ENCODE measurements at places on chromosomes 13 and 19. TPM values are rescaled to one million over a fixed set of nuclear protein-coding genes. Genes with fewer than 3 reads are reported as not detected.

GRCh38 chr13:102679449-102680132, 15.3 kb downstream of the METTL21C start:
- no peak for DNase-seq

GRCh38 chr13:50133358-50133953, 118.2 kb downstream of the KCNRG start:
- no peak for DNase-seq

DNA sequence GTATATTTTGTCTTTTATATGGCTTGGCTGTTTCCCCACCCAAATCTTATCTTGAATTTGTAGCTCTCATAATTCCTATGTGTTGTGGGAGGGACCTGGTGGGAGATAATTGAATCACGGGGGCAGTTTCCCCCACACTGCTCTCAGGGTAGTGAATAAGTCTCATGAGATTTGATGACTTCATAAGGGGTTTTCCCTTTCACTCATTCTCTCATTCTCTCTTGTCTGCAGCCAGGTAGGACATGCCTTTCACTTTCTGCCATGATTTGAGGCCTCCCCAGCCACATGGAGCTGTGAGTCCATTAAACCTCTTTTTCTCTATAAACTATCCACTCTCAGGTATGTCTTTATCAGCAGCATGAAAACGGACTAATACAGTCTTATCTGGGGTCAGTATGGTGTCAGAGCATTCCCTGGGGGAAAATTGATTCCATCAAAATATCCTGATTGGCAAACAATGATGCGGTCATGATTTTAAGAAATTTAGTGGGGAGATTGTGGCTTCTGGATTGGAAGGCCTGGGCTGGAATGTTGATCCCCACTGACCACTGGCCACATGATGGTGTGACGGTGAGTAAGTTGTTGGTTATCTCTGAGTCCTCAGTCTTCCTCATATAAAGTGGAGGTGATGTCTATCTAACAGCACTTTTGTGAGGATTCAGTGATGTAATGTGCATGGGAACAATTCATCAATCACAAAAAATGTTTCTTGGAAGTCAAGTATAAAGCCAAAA, 27.5 kb upstream of the ANKRD10 start:
- no peak for DNase-seq

GRCh38 chr19:18637673-18638630, 1.1 kb downstream of the KLHL26 start:
- no peak for DNase-seq

GRCh38 chr13:42751693-42752092, 29.7 kb upstream of the FAM216B start:
- no peak for DNase-seq

DNA sequence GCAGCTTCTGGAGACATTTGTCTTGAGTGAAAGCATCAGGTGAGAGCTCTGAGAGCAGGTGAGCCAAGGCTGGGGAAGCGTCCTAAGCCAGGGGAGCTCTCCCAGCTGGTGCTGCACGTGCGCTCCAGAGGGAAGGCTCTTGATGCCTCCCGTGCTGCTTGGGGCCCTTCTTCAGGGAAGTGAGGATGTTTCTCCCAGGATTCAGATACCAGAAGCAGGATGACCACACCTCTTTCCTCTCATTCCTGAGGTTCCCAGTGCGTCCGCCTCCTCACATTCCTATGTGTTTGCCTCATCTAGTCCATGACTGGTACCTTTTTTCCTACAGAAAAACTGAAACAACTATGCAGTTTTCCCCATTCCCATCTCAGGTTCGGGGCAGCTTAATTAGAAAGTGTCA, 231.0 kb upstream of the IRS2 start:
- no peak for DNase-seq

DNA sequence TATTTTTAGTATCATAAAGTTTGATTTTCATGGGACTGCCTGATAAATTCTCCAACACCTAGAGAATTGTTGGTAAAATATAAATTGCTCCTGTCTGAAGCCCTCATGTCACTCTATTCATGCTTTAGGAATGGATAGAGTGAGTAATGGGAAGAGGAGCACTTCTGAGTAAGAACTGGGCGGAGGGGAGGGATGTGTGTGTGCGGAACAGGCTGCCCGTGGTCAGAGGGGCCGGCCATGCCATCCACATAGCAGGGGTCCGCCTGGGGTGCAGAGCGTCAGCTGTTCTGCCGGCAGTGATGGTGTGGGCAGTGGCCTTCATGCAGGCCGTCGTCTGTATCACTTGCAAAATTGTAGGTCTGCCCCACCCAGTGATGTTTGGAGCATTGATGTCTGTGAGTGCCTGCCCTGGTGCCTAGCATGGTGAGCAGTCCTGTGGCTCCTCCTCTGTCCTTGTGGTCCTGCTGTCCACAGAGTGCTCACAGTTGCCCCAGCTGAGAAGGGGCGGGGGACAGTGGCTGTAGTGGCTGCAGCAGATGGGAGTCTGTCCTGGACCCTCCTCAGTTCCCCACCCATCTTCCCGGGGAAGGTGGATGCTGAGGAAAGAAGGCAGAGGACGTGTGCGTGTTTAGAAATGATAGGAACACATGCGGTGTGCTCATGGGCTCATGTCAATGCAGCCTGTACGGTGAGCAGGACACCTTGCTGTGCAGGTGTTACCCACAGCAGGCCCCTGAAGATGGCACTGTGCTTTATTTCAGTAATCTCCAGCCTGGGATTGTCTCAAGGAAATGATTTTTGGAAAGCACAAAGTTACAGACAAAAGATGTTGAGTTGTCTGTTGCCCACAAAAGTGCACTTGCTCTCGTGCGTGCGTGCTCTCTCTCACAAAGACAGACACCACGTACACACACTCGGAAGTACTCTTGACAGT, 49.4 kb upstream of the TEX29 start:
- no peak for DNase-seq

The CCDC194 gene
- total RNA-seq, result not detected

The VSTM1 gene
- not detected for total RNA-seq

The NLRP12 gene
- not detected for total RNA-seq

The CNN1 gene
- total RNA-seq, result 7.9 TPM

Data from type B pancreatic cell (in vitro differentiated cells).